Stomach (tissue), 19 donors: ENCODE measurements at places on chromosomes 3 and 15. TPM values are rescaled to one million over a fixed set of nuclear protein-coding genes. Genes with fewer than 3 reads are reported as not detected.
A peak's percentile ranks its signal among the peaks of the same experiment; 100 is the strongest.

GRCh38 chr3:158748237-158748828 is 16.1 kb upstream of the RARRES1 start:
- no peak overlapping the region for H3K27ac ChIP-seq
- H3K4me3 ChIP-seq = no peak overlapping the region
- DNase-seq = peak; percentile 30

MAGEF1 gene
- total RNA-seq = 19.3 TPM

GOLGA8B gene
- 96.0 TPM for total RNA-seq

ARPP19 gene
- 86.6 TPM for total RNA-seq

- H3K36me3 ChIP-seq = no peaks in the 10 kb centered on the region
- H3K4me1 ChIP-seq = no peaks in the 10 kb centered on the region
- no peak overlapping the region for H3K4me3 ChIP-seq
- no peak for DNase-seq
Measured at GRCh38 chr15:26143221-26143620, 280.1 kb upstream of the ATP10A start.

- no peak overlapping the region for H3K27ac ChIP-seq
- no peaks in the 10 kb centered on the region for H3K27me3 ChIP-seq
- DNase-seq = no peak
- no peaks in the 10 kb centered on the region for H3K4me1 ChIP-seq
- H3K4me3 ChIP-seq = no peak overlapping the region
Measured at GRCh38 chr3:106049821-106050220, 181.0 kb upstream of the CBLB start.

DNA sequence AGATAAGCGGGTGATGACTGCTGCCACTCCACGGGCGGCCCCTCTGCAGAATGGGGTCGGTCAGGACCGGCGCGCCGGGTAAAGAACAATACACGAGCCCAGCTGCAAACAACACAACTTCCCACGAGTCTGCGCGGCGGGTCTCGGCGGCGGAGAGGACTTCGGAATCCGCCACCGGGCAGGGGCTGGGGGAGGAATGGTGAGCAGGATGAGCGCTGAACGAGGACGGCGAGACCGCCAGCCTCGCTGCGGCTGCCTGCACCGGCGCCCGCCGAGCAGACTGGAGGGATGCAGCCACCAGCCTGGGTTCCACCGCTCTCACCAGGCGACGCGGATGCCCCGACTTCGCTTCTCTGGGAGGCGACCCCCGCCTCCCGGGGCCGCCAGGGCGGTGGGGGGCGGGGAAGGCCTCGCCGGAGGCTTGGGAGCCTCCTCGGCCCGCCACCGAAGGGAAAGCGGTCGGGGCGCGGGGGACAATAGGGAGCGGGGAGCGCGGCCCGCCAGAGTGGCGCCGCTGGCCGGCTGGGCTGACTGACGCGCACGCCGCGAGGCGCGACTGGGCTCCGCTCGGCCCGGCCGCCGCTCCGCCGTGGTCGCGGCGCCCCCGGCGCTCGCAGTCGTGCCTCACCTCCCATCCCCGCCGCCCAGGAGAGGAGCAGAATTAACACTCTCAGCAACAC is 515 bp downstream of the ADAM10 start:
- H3K27me3 ChIP-seq = no peaks in the 10 kb centered on the region
- peak overlapping the region; percentile 98 for H3K27ac ChIP-seq
- H3K4me1 ChIP-seq = peaks cover 11% of the 10 kb centered on the region
- peak overlapping the region; percentile 85 for H3K4me3 ChIP-seq
- peak; percentile 83 for DNase-seq

GRCh38 chr3:99868311-99868646 is 50.6 kb downstream of the CMSS1 start:
- no peaks in the 10 kb centered on the region for H3K27me3 ChIP-seq
- no peak overlapping the region for H3K4me3 ChIP-seq
- peaks cover 71% of the 10 kb centered on the region for H3K4me1 ChIP-seq
- peaks cover 16% of the 10 kb centered on the region for H3K36me3 ChIP-seq

FBXO40 gene
- not detected for total RNA-seq

ERICH6 gene
- not detected for total RNA-seq

GRCh38 chr15:73952913-73953750 is 26.9 kb downstream of the LOXL1 start:
- peaks cover 16% of the 10 kb centered on the region for H3K36me3 ChIP-seq
- H3K4me1 ChIP-seq = peaks cover 24% of the 10 kb centered on the region
- H3K27me3 ChIP-seq = no peaks in the 10 kb centered on the region
- no peak overlapping the region for H3K4me3 ChIP-seq
- no peak for DNase-seq
- peak overlapping the region; percentile 91 for H3K27ac ChIP-seq

DNA sequence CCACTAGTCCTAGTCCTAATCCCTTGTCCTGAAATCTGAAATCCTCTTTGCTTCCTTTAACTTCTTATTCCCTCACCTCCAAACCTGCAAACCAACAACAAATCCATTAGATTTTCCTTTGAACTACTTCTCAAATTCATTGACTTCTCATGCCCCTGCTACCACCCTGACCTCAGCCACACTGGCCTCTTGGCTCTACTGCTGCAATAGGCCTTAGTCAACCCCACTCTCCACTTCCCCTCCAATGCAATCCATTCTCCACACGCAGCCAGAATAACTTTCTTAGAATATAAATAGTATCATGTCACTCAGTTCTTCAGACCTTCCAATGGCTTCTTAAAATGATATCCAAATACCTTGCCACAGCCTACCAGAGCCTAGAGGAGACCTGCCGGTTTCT is 131.1 kb upstream of the GADL1 start:
- DNase-seq = no peak
- H3K27ac ChIP-seq = no peak overlapping the region
- H3K4me3 ChIP-seq = no peak overlapping the region
- H3K4me1 ChIP-seq = no peaks in the 10 kb centered on the region

STRIT1 gene
- not detected for total RNA-seq

GRCh38 chr15:61229883-61230180 is 730 bp upstream of the RORA start:
- peaks cover 48% of the 10 kb centered on the region for H3K27me3 ChIP-seq
- H3K4me3 ChIP-seq = peak overlapping the region; percentile 84
- DNase-seq = no peak
- peak overlapping the region; percentile 38 for H3K27ac ChIP-seq
- H3K4me1 ChIP-seq = peaks cover 33% of the 10 kb centered on the region
- no peaks in the 10 kb centered on the region for H3K36me3 ChIP-seq

- DNase-seq = peak; percentile 74
- H3K27ac ChIP-seq = peak overlapping the region; percentile 82
- H3K27me3 ChIP-seq = no peaks in the 10 kb centered on the region
- H3K36me3 ChIP-seq = no peaks in the 10 kb centered on the region
- peaks cover 63% of the 10 kb centered on the region for H3K4me1 ChIP-seq
Measured at GRCh38 chr15:70324001-70324974, 226.6 kb upstream of the TLE3 start.

DNA sequence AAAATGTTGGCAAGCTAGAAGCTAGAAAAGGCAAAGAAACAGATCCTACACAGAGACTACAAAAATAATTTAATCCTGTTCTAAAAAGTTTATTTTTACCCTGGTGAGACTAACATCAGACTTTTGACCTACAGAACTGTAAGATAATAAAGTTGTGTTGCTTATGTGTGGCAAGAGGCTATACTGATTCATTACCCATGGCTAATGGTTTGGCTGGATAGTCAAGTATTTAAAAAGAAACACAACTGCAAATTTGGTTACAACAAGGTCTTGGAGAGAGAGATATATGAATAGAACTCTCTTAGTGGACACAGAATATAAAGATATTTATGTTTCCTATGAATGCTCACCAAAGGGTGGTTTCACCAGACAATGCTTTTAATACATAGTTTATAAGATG is 364.2 kb upstream of the PLSCR5 start:
- no peak overlapping the region for H3K4me3 ChIP-seq
- H3K27me3 ChIP-seq = no peaks in the 10 kb centered on the region
- no peaks in the 10 kb centered on the region for H3K4me1 ChIP-seq
- H3K36me3 ChIP-seq = no peaks in the 10 kb centered on the region
- DNase-seq = no peak

GRCh38 chr3:10497439-10497838 is 7.9 kb downstream of the ATP2B2 start:
- H3K36me3 ChIP-seq = no peaks in the 10 kb centered on the region
- H3K27me3 ChIP-seq = peaks cover 5% of the 10 kb centered on the region
- no peaks in the 10 kb centered on the region for H3K4me1 ChIP-seq
- DNase-seq = no peak

GRCh38 chr15:62799037-62799436 is 243.5 kb upstream of the TPM1 start:
- no peak for DNase-seq
- no peak overlapping the region for H3K4me3 ChIP-seq
- H3K27me3 ChIP-seq = no peaks in the 10 kb centered on the region

DNA sequence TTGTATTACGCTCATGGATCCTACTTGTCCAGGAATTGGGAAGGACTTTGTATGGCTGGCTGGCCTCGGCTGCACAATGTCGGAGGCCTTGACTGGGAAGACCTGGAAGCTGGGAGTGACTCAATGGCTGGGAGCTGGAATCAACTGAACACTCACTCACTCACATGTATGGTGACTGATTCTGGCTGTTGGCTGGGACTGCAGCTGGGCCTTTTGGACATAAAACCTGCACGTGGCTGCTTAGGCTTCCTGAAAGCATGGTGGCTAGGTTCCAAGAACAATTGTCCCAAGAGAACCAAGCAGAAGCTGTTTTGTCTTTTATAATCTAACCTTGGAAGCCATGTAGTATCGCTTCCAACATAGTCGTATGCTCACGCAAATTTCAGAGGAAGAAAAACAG is 38.0 kb upstream of the CMTM8 start:
- peaks cover 3% of the 10 kb centered on the region for H3K4me1 ChIP-seq
- H3K27me3 ChIP-seq = no peaks in the 10 kb centered on the region
- H3K4me3 ChIP-seq = no peak overlapping the region
- H3K27ac ChIP-seq = no peak overlapping the region

DNA sequence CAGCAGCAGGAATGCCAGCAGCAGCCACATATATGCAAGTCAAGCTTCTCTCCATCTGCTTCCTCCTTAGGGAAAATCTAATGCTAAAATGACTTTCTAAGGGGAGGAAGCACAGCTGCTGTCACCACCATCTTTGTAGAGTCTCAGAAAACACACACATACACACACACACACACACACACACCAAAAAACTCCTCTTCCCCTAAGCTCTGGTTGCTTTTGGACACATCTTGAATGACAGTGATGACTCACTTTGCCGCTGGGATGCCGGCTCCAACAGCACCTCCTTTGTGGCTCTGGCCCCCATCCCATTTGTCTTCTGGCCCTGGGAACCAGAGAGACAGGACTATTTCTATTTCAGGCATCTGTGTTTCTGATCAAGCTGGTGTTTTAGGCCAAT is 124.8 kb upstream of the GOLIM4 start:
- H3K27ac ChIP-seq = no peak overlapping the region
- no peaks in the 10 kb centered on the region for H3K27me3 ChIP-seq
- no peaks in the 10 kb centered on the region for H3K4me1 ChIP-seq
- no peak for DNase-seq

DNA sequence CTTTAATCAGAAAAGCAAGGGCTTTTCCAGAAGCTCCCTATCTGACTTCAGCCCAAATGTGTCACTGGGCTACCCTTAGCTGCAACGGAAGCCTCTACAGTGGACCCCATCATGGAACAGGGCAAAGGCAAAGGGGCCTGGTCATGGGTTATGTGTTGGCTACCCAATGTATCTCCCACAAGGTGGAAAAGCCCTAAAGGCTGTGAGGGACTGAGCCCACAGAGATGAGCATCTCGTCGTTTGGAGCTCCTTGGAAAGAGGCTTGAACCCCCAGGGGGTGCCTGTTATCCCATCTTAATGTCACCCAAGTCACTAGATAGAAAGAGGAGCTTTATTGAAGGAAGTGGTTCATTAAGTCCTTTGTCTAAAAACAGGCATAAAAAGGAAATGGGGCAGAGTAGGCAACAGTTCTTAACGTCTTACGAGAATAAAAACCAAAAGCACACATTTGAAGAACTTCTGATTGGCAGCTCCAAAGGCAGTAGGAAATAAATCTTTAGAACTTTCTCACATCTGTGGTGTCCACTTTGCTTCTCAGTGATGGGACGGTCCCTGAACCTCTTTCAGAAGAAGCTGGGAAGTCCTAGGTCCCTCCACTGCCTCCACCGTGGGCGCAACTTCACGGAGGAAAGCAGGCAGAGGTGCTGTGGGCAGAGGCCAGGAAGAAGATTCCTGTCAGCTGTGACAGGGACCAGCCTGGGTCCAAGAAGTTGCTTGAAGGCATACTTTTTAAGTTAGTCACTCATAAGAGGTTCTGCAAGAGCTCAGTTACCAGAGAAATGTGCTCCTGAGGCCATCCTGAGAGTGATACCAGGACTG is 93.7 kb downstream of the MYLK start:
- H3K4me1 ChIP-seq = no peaks in the 10 kb centered on the region
- H3K4me3 ChIP-seq = no peak overlapping the region
- no peak for DNase-seq
- no peaks in the 10 kb centered on the region for H3K27me3 ChIP-seq
